ENCODE measurements at places on chromosomes 6 and 20. TPM values are rescaled to one million over a fixed set of nuclear protein-coding genes. Genes with fewer than 3 reads are reported as not detected.
A peak's percentile ranks its signal among the peaks of the same experiment; 100 is the strongest.

GRCh38 chr6:114713690-114714089, 370.9 kb upstream of the HS3ST5 start:
- no peak for DNase-seq

DNA sequence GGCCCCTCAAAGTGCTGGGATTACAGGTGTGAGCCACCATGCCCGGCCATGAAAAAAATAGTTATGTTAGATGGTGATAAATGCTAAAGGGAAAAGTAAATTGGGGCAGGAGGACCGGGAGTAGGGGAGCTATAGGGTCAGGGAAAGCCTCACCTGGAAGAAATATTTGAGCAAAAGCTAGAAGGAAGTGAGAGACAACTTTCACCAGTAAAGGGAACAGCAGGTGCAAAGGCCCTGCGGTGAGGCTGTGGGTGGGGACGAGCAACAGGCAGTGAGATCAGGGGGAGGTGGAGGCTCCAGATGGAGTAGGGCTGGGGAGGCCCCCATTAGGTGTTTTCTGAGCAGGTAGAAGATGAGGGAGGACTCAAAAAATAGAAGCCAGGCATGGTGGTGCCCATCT, 16.0 kb downstream of the BCAS4 start:
- DNase-seq: no peak

- no peak for DNase-seq
Observed at GRCh38 chr20:17471606-17472187, 59.5 kb downstream of the BFSP1 start.

- peak; percentile 30 for DNase-seq
Observed at GRCh38 chr6:118876814-118877213, 17.1 kb upstream of the ASF1A start.

- no peak for DNase-seq
Observed at GRCh38 chr20:62009869-62010445, 55.7 kb downstream of the TAF4 start.

- peak; percentile 22 for DNase-seq
Observed at GRCh38 chr20:33322456-33322855, 39.4 kb downstream of the BPIFB1 start.

DNA sequence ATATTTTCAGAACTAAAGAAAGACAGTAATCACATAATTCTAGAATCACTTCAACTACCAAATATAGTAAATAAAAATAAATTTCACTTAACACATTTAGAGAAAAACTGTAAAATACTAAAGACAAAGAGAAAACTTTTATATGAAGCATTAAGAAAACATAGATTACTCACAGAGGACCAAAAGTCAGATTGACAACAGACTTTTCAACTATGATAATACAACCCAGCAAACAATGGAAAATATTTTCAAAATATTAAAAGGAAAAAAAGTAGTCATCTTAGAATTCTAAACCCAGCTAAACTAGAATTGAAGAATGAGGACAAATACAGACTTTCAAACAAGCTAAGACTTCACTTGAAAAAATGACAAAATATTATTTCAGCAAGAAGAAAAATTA, 164.8 kb upstream of the ARID1B start:
- DNase-seq: no peak

DNA sequence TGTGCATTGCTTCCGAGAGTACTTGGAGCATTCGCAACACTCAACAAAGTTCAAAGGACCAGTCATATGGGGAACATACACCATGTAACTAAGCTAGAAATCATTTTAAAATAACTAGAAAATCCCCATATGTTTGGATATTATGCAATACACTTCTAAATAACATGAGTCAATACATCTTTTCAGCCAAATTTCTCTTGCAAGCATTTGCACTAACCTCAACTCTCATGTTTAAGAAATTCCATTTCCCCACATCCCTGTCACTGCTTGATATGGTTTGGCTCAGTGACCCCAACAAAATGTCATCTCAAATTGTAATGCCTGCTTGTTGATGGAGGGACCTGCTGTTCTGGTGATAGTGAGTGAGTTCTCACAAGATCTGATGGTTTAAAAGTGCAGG, 85.7 kb upstream of the CST7 start:
- DNase-seq: peak; percentile 55

- DNase-seq: no peak
Observed at GRCh38 chr20:60754856-60755255, 497.2 kb upstream of the CDH4 start.

DNA sequence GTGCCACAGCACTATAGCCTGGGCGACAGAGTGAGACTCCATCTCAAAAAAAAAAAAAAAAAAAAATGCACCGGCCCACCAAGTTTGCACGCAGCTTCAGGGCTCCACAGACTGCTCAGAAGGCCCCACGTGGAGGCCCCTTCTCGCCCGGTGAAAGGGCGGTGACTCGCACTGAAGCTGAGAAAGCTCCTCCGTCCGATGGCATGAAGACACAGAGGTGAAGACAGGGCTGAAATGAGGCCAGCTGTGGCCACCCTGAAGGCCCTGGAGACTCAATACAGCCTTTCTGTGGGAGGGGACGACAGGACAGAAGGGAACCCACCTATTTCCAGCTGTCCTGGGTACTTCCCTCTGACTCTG, 84.0 kb downstream of the PTPN1 start:
- peak; percentile 68 for DNase-seq

- DNase-seq: no peak
Observed at GRCh38 chr20:17691758-17692157, 8.0 kb upstream of the BANF2 start.

GRCh38 chr20:47191074-47191673, 165.3 kb downstream of the ZMYND8 start:
- no peak for DNase-seq

DNA sequence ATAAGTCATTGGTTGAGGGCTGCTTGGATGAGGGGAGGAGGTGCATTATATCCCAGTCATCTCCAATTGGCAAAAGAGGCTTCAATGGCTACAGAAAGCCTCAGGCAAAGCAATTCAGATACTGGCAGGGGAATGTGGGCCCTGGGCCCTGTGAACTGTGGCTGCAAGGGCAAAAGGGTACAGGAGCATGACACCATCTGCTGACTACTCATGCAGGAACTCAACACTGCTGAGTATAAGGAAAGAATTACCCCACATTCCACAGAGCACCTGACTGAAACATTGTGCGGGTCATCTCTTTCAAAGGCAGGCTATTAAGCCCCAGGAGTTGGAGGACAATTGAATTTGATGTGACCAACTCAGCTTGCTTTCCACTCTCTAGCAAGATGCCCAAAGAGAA, 92.1 kb upstream of the SPTLC3 start:
- no peak for DNase-seq

The HRH3 gene
- total RNA-seq: not detected

The HLA-DPB1 gene
- total RNA-seq: 8.7 TPM

The GRM1 gene
- total RNA-seq: under 0.01 TPM

The PGC gene
- total RNA-seq: not detected

The PEX7 gene
- 9.1 TPM for total RNA-seq

The PFDN4 gene
- 93.0 TPM for total RNA-seq

The RFX6 gene
- total RNA-seq: not detected

The ENPP1 gene
- total RNA-seq: 16.3 TPM

The HDGFL1 gene
- total RNA-seq: not detected

The MATN4 gene
- total RNA-seq: not detected
